Choroid plexus epithelial cell (primary cell): ENCODE measurements at places on chromosomes 13 and 19.

- peak; percentile 61 for DNase-seq
These were observed 4.3 kb upstream of the POSTN start for GRCh38 chr13:37602733-37603381.

GRCh38 chr19:22545751-22546150 is 88.4 kb upstream of the ZNF492 start:
- peak; percentile 7 for DNase-seq

GRCh38 chr13:105627270-105627669 is 908.2 kb downstream of the EFNB2 start:
- DNase-seq: peak; percentile 17

DNA sequence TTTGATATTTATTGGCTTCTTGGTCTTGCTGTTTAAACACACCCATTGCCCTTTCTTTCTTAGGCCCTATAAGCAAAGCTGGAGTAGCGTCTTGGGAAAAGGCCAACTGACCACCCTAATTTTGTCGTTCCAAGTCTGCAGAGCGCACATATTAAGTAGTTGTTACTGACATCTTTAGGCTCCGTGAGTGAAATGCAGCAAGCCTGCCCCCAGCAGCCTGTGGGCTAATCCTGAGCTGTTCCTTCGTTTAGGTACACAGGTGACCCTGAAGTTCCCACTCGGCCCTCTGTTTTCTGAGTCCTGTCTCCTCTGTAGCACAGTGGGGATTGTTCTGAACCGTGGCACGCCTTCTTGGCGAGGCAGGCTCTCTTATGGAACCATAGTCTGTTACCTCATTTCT is 170.5 kb downstream of the STK24 start:
- no peak for DNase-seq

DNA sequence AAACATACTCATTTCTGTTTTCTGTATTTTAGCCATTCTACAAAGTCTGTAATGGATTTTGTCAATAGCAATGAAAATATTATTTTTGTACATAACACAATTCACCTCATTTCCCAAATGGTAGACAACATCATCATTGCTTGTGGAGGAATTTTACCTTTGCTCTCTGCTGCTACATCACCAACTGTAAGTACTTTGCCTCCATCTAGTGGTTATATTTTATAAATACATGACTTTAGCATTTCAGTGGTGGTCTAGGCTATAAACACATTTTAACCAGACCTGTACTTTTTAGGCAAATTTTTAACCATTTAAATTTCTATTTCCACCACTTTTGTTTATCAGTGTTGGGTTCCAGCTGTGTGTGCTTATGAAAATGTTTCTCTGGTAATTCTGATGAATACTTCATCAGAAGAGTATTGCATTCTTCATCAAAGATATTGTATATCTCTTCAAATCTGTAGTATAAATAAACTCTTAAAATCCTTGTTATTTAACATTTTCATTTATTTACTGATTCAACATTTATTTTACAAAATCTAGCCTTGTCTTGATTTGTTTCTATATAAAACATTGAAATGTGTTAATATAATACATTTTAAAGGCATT is 222.4 kb downstream of the NBEA start:
- DNase-seq: peak; percentile 63

DNA sequence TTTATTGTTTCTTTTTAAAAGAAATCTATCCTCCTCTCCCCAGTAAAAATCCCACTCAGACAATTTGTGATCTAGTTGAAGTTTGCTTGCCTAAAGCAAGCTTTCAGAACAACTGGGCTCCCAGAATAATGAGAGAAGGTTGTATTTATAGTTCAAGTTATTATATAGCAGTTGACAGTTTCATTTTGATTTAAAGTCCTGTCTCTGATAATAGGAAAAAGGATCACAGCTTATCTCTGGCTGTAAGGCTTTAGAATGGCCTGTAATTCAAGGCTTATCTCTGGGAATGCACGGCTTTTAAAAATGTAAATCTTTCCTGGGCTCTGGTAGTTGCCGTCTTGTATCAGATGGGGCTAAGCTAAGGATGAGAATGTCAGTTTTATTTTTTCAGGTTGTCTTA is 123.3 kb upstream of the TMTC4 start:
- DNase-seq: no peak

DNA sequence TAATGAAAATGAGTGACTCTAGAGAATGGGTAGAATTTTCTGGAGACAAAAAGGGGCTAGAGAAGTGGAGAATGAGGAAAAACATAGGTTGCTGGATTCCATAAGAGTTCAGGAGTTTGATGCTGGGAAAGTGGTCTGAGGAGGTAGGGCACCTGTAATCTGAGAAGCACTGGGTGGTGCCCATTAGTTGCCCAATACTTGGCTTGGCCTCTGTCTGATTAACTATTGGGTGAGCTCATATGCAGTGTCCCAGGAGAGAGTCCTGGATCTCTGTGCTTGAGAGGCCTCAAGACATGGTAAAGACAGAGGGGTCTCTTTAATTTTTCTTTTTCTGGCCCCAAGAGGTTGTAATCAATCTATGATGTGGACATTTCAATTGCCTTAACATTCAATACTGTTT is 390.1 kb downstream of the TDRD3 start:
- no peak for DNase-seq

DNA sequence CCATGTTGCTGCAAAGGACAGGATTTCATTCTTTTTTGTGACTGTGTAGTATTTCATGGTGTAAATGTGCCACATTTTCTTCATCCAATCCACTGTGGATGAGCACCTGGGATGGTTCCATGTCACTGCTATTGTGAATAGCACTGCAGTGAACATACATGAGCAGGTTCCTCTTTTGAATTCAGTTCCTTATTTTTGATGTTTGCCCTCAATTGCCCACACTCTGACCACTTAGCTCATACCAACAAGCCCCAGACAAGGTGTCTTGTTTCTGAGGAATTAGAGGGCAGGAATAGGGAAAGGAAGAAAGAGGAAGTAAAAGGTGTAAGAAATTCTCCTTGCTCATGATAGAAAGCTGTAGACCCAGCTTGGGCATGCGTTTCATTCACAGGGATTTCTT is 244.2 kb upstream of the ZNF507 start:
- DNase-seq: no peak

- peak; percentile 46 for DNase-seq
These were observed 449.5 kb downstream of the LIG4 start for GRCh38 chr13:107765724-107766401.

DNA sequence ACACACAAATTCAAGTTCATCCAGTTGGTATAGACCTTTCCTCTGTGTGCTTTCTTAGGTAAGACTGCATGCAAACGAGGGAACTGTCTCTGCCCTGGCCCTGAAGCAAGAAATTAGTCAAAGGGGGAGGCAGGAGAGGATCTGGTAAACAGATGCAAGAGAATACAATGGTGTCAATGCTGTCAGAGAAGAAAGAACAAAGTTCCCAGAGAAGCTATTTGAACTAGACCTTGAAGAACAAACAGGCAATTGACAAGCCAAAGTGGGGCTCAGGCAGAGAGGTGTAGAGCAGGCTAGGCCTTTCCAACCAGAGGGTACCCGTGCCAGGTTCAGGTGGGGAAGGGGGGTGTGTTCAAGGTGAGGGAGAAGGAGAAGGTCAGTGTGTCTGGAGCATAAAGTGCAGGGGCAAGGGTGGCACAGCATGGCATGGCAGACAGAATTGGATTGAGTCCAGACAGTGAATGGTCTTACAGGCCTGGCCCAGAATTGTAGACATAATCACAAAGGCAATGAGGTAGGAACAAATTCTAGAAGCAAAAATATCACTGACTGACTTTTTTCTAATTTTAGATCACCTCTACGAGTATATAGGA is 95.0 kb upstream of the STARD13 start:
- DNase-seq: no peak

GRCh38 chr19:2762783-2763496 is 20.1 kb downstream of the SGTA start:
- DNase-seq: no peak

GRCh38 chr13:109857803-109858202 is 71.4 kb upstream of the IRS2 start:
- DNase-seq: no peak

GRCh38 chr19:47786566-47786965 is 8.1 kb downstream of the SELENOW start:
- DNase-seq: no peak

- DNase-seq: no peak
These were observed 615.4 kb upstream of the MIR17HG start for GRCh38 chr13:90732049-90732448.

- no peak for DNase-seq
These were observed 101.2 kb upstream of the MBNL2 start for GRCh38 chr13:97120976-97121375.

GRCh38 chr13:46647512-46648065 is 94.6 kb downstream of the LRCH1 start:
- no peak for DNase-seq

DNA sequence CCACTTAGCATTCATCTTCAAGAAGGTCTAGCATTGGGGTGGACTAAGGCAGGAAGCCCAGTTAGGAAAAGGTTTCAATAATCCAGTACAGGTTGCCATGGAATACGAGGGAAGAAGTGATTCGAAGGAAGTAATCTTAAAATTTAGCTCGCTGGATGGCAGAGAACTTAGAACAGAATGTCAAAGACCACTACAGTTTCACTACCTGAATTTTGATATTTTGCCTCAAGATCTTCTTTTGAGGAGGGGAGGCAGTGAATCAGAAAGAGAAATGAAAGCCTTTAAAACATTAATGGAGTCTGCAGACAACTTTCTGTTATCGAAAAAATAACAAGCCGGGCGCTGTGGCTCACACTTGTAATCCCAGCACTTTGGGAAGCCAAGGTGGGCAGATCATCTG is 7.0 kb upstream of the RAB8A start:
- no peak for DNase-seq

GRCh38 chr13:59663707-59664106 is 500.0 kb downstream of the DIAPH3 start:
- no peak for DNase-seq

- DNase-seq: no peak
These were observed 48.5 kb downstream of the GNG7 start for GRCh38 chr19:2653710-2654707.

- DNase-seq: peak; percentile 48
These were observed 1.5 kb downstream of the SBNO2 start for GRCh38 chr19:1172353-1173158.

GRCh38 chr19:39038098-39038497 is 5.7 kb upstream of the FBXO27 start:
- DNase-seq: peak; percentile 71

DNA sequence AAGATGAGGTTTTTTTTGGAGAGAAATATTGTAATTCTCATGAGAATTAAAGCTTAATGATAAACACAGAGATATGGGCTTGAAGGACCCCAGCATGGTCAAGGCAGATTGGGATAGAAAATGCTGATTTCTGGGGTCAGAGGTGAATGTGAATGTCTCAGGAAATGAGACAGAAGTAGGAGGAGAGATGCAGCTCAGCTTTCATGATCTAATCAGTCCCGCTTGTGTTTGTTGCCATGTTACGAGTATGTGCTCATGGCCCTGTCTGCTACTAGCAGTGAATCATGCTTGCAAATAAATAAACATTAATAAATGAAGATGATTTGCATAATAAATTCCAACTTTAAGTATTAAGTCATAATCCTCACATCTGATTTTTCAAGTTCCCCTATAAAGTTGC is 23.0 kb upstream of the NDFIP2 start:
- DNase-seq: peak; percentile 93

GRCh38 chr13:87884884-87885283 is 213.7 kb downstream of the SLITRK5 start:
- peak; percentile 2 for DNase-seq

DNA sequence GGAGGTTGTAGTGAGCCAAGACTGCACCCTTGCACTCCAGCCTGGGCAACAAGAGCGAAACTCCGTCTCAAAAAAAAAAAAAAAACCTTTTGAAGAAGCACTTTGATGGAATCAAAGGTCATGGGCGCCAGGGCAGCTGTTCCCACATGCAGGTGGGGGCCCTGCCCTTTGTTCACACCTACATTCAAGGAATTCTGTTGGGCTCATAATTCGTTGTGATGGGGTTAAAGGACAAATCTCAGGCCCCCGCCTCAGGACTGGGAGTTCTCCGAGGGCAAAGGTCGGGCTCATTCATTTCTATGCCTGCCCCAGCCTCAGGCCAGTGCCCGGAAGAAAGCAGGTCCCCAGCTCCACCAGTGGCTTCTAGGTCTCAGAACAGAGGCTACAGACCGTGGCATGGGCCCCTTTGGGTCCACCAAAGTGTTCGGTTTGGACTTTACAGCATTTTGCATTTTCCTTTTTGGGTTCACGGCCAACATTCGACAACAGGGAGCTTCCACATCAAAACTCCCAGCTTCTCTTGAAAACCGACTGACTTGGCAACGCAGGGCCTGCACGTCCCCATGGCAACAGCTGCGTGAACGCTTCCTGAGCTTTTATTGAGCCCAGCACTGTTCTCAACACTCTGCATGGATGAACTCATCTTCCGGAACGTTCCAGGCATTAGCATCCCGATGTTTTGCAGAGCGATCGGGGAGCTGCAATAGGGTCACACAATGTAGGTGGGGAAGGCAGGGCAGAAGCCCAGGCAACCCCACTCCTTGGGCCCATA is 10.1 kb upstream of the GTF2F1 start:
- peak; percentile 87 for DNase-seq
